ENCODE measurements at places on chromosomes 7 and 10.

DNA sequence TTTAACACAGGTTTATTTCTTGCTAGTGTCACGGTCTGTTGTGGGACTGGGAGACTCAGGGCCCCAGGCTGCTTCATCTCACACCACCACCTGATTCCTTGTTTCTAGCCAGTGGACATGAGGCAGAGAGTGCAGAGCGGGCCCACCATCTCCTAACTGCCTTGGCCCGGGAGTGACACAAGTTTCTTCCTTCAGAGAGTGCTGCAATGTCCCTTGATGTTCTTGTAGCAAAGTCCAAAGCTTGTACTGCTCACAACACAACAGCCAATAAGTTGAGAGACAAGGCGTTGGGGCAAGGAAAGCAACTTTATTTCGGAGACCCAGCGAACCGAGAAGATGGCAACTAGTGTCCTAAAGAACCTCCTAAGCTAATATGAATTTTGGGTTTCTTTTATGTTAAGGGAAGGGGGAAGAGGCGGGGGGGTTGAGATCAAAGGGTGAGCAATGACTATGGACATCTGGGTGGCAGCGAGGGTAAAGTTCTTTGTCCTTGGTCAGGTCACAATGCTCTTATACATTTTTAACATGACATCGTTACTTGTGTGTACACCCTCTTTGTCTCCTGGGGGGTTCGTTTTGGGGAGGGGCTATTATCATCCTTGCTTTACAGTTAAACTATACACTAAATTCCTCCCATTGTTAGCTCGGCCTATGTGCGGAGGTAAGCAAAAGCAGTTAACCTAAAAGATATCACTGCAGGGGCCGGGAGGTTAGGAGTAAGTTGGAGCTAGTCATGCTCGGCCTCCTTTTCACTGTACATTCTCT lies 31.6 kb downstream of the SH2D4B start:
- DNase-seq: no peak

DNA sequence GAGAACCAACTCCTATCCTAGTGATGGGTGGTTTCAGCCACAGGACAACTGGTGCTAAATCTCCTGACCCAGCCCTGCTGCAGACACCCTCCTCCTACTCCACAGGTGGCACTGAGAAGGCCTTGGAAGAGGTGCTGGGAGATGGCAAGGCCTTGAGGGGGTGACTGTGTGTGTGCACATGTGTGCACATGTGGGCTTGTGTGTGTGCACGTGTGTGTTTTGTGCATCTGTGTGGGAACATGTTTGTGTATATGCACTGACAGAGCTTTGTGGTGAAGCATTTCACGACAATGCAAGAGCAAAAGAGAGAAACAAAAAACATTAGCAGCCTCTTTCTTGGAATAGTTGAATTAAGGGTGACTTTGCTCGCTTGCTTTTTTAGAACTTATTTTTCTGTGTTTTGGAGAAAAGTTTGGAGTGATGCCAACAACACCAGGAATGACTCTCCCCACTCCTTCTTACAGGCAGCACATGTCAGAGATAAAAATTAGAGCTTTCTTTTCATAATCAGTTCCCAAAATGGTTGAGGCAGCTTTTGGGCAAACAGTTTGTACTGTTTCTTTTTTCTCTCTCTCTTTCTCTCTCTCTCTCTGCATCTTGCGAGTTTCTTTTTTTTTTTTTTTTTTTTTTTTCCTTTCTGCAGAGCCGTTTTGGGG lies 69.5 kb downstream of the SEC61G start:
- DNase-seq: no peak

DNA sequence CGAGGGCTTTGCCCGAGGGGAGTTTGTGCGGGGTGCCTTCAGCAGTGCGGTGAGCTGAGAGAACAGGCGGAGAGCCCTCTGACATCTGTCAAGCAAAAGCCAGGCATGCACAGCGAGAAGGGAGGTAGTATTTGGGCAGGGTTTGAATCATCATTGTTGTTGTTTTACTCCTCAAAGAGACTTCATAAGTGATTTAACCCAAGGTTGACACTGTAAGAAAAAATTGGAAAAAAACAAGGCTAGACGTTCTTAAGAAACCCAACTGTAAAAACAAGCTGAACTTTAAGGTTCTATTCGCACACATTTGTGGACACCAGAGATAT lies 1.3 kb downstream of the ADAM22 start:
- no peak for DNase-seq

GRCh38 chr10:31479752-31480151 lies 160.7 kb downstream of the ZEB1 start:
- DNase-seq: no peak

- no peak for DNase-seq
These were observed 17.5 kb upstream of the KIF20B start for GRCh38 chr10:89683883-89684282.

GRCh38 chr10:46218921-46219320 lies 67.9 kb upstream of the ANTXRL start:
- DNase-seq: no peak

DNA sequence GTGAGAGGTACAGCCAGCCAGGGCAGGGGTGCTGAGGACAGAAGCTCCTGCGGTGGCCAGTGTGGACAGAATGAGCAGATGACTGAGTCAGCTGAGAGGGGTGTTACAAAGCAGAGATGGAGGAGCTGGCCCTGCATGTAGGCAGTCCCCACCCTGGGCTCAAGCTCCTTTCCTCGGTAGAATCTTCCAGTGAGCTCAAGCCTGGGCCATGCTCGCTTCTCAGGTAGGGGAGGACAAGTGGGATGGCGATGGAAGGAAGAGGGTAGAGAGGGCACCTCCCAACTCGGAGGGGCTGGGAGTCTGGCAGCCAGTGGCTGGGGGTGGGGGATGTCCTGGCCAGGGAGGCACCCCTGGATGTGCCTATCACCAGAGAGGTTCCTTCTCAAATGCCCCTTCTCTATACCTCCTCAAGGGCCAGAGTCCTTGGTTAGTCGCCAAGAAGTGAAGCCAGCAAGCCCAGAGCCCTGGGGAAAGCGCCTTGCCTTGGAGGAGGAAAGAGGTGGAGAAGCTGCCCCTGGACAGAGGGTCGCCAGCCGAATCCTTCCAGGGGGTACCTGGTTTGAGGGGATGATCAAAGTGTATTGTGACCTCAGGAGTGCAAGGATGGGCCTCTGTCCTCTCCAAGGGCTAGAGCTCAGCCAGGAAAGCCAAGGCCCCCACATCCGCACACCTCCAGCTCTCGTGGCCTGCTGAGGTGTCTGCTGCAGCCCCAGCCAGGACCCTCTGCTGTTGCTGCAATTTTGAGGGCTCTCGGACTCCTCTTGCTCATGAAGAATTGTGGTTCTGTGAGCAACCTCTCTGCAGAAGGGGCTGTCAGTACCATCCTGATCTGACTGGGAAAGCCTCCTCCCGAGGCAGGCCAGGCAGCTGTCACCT lies 88.6 kb upstream of the MACROH2A2 start:
- no peak for DNase-seq

- no peak for DNase-seq
These were observed 162.7 kb downstream of the PTPN20 start for GRCh38 chr10:47073967-47074366.

DNA sequence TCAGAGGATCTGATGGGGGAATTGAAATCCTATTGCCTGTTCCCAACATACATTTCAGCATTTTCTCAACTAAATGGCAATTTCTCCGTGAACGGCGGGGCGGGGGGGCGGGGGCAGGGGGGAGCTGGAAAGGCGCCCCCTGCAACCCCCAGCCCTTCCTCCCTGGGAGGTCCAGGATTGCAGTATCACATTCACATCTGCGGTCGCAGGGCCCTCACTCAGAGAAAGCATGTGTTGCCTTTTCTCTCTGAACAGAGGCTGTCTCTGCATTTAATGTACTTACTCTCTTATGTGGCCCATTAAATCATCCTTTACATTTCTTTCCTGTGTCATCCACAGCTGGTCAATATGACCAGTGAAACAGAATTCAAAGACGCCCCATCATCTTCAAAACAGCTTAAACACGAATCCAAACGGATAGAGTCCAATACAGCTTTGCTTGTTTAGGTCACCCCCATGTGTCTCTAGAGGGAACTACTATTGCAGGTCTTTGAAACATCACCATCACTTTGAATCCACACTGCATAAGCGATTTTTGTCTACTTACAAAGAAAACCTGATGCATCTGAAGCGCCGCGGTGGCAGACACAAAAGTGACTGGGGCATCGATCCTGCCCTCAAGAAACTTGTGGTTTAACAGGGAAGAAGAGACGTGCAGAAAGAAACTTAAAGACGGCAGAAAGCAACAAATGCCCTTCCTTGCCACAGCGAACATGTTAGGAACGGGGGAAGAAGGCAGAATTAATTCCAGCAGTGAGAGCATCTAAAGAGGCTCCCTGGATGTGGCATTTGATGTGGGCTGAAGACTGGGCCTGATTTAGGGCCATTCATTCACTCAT lies 17.0 kb upstream of the ECHDC3 start:
- peak; percentile 60 for DNase-seq

GRCh38 chr10:21991785-21992184 lies 11.7 kb downstream of the DNAJC1 start:
- DNase-seq: no peak

- no peak for DNase-seq
These were observed 194.8 kb upstream of the ZNF32 start for GRCh38 chr10:43843321-43844101.

GRCh38 chr7:94067506-94067905 lies 63.4 kb upstream of the BET1 start:
- no peak for DNase-seq

- DNase-seq: no peak
These were observed 91.2 kb downstream of the SPAG6 start for GRCh38 chr10:22436526-22436892.

DNA sequence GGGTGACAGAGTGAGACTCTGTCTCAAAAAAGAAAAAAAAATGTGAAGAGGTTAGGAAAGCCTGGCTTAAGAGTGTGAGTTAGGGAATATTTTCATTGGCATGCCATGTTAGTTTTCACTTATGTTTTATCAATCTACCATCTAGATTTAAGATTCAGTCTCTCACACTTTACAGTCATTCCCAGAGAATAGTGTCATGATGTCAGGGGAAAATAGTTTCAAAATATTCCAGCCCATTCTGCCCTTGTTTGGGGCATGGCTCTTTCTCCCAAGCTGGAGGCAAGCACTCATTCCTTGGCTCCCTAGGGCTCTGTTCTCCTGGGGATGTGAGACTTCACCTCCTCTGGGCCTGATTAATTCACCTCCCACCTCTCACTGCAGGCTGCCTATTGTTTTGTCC lies 331.5 kb downstream of the CXCL12 start:
- DNase-seq: no peak

DNA sequence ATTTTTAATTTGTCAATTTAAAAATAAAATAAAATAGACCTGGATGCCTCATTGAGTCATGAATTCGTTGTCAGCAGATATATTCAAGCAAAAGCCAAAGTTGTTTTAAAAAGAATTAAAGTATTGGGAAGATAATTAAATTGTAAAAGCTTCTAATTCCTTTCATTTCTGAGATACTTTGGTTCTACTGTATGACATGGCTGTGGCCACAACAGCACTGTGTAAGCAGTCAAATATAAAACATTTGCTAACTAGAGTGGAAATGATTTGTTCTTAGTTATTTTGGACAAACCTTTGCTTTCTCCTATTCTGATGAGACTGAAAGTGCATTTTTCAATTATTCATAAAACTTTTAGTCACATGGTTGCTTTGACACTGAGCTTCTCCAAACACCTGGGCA lies 143.6 kb upstream of the FAM13C start:
- no peak for DNase-seq

- no peak for DNase-seq
These were observed 19.8 kb downstream of the RGR start for GRCh38 chr10:84264611-84265141.

DNA sequence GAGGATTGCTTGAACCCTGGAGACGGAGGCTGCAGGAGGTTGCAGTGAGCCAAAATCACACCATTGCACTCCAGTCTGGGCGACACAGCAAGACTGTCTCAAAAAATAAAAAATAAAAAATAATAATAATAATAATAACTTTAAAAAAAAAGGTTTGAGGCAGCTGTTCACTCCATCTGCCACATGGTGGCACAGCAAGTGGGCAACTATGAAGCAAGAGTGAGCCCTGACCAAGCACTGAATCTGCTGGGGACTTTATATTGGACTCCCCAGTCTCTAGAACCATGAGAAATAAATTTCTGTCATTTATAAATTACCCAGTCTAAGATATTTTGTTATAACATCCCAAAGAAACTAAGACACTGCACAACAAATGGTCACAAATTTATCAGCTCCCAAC lies 14.6 kb upstream of the BRI3 start:
- no peak for DNase-seq

DNA sequence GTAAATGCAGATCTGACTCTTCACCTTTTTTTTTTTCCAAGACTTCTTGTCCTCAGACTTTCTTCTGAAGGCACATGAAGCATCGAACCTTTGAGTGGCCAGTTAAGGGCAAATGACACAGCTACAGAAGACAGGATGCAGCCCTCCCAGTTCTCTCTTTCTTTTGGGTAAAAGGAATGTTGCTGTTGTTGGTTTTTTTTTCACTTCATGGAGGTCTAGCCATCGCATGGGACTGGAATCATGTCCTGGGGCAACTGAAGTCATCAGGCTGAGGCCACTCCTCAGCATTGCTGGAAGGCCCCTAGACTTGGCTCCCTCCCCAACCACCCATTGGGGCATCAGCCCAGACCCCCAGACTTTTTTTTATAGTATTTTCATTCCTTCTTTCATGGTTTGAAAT lies 896.5 kb downstream of the SORCS1 start:
- DNase-seq: no peak

GRCh38 chr7:152313831-152314604 lies 121.8 kb downstream of the KMT2C start:
- no peak for DNase-seq

DNA sequence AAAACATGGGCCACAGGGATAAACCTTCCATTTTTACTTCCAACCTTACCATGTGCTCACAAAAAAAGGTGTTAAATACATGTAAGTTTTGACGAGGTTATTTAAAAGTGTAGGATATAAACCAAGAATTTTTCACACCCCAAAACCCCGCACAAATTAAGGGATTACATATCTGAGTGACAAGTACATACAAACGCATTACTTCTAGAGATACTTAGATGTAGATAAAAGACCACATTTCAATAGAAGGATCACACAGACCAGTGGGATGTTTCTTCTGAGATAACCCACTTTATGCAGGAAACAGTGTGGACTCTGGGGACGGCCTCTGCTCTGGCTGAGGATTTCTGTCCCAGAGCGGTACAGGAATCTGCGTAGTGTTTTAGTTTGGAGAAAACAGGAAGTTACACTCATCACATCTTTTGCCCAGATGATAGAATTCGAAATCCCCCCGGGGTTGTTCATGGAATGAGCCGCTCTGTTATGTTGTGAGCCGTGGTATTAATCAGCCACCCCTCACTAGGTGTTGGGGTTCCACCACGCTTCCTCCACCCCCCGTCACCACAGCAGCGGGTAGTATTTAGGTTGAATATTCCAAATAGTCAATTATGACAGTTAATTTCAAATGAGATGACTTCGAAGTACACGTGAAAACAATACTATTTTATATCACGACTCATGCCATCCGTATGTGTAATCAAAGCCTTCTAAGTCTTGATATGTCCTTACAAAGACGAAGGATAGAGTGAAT lies 1.3 kb upstream of the CUL1 start:
- no peak for DNase-seq

- DNase-seq: no peak
These were observed 60.7 kb downstream of the CD36 start for GRCh38 chr7:80699045-80699638.

All from GM12878 (cell line).